ENCODE measurements at places on chromosomes 5 and 9.
A peak's percentile ranks its signal among the peaks of the same experiment; 100 is the strongest.

- no peak for DNase-seq
Observed at GRCh38 chr5:68548959-68549676, 333.6 kb downstream of the PIK3R1 start.

DNA sequence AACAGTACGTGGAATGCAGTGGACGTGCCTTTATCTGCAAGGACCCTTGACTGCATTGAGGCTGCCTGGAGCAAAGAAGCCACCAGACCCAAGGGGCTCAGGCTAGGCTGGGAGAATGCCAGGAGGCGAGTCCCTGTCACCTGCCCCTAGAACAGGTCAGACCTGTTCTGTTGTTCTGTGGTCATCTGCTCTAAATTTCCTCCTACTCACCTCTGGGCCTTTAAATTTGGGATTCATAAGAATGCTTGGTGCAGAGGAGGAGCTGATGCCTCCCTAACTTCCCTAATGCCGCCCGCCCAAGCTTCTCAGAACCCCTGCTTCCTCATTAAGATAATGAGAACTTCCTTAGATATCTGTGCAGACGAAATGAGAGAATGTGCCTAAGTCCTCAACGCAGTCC, 32.0 kb downstream of the DAPK1 start:
- no peak for DNase-seq

GRCh38 chr9:304106-304505, 89.4 kb downstream of the DOCK8 start:
- no peak for DNase-seq

GRCh38 chr5:38403406-38403805, 145.0 kb downstream of the EGFLAM start:
- DNase-seq, result no peak

DNA sequence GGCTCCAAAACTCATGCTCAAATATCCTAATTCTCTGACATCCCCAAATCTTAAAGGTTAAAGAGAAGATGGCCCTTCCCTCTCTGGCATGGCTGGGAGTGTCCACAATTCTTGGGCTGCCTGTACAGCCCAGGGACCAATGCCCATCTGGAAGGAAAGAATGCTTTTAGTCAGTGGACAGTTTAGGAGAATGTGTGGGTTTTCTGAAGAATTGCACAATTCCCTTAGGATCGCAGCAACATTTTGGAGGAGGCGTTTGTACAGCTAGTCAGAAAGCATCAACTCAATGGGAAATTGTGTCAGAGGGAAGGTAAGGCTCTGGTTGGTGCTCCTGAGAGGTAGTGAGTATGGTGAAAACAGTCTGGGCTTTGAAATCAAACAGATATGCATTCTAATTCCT, 15.0 kb downstream of the FAM193B start:
- DNase-seq, result no peak

- DNase-seq, result no peak
Observed at GRCh38 chr9:124024107-124024506, 12.5 kb downstream of the LHX2 start.

GRCh38 chr9:36137392-36138004, 965 bp downstream of the GLIPR2 start:
- no peak for DNase-seq

DNA sequence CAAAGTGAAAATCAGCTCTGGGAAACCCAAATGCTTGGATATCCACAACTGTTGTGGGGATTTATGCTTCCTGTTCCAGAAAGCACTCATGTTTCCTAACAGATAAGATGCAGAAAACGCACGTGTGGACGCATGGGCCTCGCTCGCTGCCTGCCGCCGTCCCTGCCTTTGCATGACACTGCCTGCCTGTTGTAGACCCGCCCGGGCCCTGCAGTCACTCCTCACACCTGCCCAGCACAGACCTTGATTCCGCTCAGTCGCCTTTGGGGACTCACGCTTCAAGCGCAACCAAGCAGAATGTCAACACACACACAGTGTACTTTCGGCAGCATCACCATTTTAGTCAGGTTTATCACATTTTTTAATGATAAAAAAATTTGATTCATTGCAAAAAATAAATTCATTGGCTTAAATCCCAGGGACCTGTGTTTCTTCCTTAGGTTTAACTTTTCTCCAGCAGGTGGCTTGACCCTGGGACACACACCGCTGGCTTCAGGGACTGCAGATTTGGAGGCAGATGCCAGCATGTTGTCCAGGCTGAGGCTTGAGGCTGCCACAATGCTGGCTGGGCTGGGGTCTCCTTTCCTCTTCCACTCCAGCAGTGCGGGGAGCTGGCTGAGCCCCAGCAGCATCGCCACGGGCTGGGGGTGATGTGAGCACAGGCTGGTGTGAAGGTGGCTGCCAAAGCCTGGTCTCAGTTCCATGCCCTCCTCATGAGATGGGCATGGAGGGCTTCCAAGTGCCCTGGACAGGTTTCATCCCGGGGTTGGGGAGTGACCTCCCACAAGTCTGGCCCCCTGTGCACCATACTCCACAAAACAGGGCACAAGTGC, 416.9 kb upstream of the IRX4 start:
- DNase-seq, result no peak

- DNase-seq, result no peak
Observed at GRCh38 chr9:35732800-35733541, 505 bp downstream of the CREB3 start.

DNA sequence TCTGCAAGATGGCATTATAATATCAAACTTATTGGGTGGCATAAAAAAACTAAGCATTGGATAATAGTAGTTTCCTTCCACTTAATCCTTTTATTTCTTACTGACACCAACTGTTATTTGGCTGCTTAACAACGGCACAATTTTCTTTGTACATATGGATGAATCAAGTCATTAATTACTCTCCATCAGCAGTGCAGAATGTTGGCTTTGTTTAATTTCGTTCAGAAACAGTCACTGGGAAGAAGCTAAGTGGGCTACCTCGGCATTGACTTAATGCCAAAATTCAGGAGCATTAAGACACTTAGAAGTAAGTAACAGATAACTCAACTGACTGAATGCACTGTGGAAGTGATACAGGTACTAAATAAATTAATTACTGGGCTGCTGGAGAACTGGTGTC, 460.4 kb downstream of the CTNND2 start:
- DNase-seq, result no peak

GRCh38 chr9:122186301-122186700, 26.6 kb downstream of the MORN5 start:
- DNase-seq, result no peak

- DNase-seq, result no peak
Observed at GRCh38 chr5:88825584-88826315, 57.2 kb downstream of the MEF2C start.

DNA sequence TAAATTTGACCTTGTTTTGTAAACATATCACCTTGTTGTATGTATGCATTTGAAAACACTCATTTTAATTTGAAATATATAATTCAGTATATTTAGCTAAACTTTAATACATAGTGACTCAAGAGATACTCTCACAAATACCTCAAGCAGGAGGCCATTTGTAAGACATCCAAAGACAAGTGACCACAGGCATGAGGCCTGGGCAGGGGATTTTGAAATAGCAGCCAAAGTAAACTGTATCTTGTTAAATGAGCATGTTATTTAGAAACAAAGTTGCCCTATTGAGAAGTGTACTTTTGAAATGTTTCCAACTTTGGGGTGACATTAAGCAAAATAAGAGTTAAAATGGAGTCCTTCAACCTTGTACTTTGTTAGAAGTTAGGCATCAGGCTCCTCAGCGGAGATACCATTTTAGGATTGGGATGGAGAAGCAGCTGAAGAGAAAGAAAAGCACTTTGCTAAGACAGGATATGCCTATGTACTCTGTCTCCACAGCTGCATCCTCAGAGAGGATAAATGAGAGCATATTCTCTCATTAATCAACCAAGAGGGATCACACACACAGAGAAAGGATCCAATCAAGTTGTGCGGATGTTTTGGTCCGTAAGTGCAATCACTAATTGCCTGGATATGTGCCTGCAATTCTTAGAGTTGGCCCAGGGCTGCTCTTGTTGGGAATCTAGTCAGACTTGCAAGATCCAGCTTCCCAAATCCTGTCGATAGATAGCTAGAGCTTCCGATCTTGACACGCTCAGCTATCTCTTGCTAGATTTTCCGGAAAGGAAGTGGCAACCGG, 157.5 kb upstream of the HAPLN1 start:
- no peak for DNase-seq

GRCh38 chr9:106479679-106480078, 383.3 kb upstream of the ZNF462 start:
- DNase-seq, result no peak

- no peak for DNase-seq
Observed at GRCh38 chr5:140423609-140424008, 22.0 kb downstream of the ANKHD1 start.

GRCh38 chr5:143261748-143262392, 141.6 kb downstream of the NR3C1 start:
- no peak for DNase-seq

DNA sequence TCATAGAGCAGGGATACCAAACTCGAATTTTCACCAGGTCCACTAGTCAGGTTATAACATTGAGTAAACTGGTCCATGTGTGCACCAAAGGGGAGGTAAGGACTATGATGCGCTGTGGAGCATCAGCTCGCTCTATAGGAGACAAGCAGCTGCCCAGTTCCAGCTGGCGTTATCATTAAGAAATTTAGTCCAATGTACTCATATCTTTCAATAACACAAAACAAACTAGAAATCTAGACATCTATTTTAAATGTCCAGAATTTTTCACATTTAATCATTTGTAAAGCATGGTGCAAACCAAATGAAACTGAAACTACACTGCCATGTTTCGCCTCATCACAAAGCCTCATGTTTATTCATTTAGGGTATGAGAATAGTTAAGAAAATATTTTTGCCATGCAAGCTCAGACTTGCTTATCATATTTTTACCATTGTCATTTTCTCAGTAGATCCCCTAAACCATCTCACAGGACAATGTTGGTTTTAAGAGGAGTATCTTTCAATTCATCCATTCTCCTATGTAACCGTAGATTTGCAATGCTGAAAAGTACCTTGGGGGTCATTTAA, 50.9 kb downstream of the ZNF474 start:
- no peak for DNase-seq

GRCh38 chr5:171725205-171725601, 60.4 kb upstream of the SMIM23 start:
- DNase-seq, result no peak

DNA sequence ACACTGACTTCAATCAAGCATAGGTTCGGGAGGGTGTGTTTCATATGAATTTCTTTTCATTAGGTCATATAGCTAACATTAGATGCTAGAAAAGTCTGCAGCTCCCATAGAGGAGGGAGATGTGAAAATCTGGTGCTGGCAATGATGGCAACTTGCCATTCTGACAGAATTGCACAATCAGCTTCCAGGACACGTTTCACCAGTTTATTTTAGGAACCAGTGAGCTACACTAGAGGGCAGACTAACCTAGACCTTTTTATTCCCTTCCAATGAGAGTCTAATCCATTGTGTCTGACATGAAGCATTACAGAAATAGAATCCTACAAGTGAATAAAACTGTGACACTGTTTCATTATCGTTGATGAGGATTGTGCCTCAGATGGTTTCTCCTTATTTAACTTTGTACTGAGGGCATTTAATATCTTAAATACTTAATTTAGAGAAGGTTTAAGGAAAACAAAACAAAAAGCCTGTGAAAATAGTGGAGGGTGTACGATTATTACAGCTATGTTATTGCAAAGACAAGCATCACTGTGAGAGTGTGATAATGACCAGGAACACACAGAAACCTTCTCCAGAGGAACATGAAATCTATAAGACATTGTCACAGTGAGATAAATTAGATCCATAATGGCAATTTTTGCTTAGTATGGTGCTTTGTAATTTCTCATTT, 363.3 kb upstream of the RPS23 start:
- peak; percentile 7 for DNase-seq

- no peak for DNase-seq
Observed at GRCh38 chr5:163424836-163425235, 12.6 kb upstream of the CCNG1 start.

DNA sequence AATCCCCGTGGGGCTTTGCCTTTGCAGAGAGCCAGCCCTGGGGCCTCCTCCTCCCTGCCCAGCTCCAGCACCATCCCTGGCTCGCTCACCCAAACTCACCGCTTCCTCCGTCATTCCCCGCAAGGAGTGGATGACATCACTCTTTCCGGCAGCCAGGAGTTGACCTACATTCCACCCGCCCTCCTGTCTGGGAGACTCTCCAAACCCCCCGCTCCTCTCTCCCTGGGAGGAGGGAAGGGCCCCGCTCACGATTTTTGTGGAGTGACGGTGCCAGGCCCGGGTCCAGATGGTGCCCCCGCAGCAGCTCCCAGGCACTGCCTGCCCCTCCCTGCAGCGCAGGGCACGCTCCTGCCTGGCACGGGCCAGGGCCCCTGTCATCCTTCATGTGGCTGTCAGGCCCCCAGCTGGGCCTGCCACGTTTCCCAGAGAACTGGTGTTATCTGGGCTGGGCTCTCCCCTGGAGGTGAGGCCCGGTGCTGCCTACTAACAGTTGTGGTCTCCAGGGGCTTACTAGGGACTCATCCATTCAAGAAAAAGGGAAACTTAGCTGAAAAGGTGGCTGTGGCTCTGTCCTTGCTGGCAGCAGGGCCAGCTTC, 52.3 kb downstream of the NTNG2 start:
- DNase-seq, result no peak

Measured in GM12892 (cell line).